ENCODE measurements at places on chromosomes 7 and 10.

- no peak for DNase-seq
Measured at GRCh38 chr10:98407744-98408241, 7.2 kb downstream of the PYROXD2 start.

DNA sequence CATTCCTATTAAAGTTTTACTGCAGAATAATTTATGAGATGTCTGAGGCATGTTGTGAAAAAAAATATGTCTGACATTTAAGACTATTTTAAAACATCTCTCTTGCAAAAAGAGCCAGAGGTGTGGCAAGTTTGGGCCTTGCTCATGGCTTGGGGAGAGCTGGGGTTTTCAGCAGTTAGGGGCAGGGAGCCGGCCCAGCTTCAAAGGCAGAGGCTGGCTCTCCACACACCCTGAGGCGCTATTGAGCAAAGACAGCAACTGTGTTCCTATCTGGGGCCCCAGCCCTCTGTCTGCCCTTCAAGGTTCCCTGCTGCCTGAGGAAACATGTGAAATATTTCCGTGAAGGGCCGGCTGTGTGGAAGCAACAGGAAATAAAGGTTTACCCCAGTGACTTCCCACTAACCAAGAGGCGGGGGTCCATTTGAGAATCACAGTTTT is 94.0 kb downstream of the SORBS1 start:
- DNase-seq, result no peak

DNA sequence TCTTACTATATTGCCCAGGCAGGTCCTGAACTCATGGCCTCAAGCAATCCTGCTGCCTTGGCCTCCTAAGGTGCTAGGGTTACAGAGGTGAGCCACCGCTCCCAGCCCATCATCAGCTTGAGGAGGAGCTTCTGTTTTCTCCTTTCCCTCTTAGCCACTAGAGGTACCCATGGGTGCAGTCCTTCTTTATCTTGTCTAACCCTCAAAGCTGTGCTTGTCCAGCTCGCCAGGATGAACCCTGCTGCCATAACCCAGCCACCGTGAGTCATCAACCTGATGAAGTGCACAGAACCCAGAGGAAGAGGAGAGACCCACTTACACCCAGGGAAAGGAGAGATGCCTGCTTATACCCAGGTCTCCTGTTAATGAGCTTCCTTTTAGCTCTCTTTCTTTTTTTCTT is 133.4 kb downstream of the CUL2 start:
- no peak for DNase-seq

DNA sequence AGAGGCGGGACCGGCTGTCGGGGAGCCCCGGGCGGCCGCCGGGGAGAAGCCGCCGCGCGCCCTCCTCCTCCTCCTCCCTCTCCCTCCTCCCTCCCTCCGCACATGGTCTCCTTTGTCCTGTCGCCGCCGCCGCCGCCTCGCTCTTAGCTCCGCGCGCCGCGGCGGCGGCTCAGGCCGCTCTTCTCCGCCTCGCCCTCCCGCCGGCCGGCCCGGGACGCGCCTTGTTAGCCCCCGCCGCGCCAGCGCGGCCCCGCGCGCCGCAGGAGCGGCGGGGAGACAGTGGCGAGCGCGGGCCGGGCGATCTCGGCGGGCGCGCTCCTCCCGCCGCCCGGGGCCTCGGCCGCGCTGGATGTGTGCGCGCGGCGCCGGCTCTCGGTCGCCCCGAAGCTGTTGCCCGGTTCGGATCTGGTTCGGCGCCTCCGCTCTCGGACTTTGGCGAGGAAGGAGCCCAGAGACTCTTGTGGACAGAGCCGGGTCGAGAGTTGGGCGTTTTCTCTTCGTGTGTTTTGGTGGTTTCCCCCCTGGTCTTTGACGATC is 437.4 kb upstream of the GALNT17 start:
- no peak for DNase-seq

- no peak for DNase-seq
Measured at GRCh38 chr10:101797403-101798059, 14.3 kb upstream of the NPM3 start.

DNA sequence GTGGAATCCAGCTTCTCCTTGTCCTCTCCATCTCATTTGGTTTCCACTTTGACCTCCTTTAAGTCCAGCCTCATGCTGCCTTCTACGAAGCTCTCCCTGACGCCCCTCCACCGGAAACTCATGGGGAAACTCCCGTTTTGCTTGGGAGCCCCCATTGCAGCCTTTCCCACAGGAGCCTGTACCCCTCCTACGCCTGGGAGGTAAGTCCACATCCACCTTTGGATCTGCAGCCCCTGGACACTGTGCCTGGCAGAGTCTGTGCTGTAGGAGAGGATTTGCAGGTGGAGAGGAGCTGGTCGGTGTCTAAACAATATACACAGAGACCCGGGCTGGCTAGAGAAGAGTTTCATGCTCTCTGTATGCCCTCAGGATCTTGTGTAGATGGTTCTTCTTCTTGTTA is 296.1 kb downstream of the GLRX3 start:
- DNase-seq, result no peak

DNA sequence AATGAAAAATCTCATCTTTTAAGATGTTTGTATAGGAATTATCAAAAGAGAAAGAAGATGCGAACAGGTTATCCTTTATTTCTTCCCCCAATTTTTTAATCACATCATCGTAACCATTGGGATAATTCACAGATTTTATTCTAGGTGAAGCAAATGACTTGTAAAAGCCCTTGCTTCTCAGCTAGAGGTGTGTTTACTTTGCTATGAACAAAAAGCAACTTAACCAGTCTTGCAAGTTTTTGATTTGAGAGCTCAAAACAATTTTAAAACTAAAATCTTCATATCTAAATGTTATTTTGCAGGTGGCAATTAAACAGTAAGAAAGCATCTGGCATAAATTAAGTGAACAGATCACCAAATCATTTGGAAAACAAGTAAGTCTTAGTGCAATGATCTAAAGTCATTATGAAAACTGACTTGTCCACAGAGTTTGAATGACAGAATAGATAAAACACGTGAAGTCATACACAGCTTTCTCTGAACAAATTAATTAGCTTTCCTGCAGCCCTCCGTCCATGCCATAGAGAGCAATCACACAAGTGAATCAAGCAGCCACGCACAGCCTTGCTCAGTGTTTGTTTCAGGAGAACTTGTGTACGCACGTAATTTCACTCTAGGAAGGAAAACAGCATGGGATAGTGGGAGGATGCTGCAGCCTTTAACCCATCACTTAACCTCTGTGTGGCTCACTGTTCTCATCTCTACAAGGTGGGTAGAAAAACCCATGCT is 85.0 kb upstream of the ZNF800 start:
- no peak for DNase-seq

DNA sequence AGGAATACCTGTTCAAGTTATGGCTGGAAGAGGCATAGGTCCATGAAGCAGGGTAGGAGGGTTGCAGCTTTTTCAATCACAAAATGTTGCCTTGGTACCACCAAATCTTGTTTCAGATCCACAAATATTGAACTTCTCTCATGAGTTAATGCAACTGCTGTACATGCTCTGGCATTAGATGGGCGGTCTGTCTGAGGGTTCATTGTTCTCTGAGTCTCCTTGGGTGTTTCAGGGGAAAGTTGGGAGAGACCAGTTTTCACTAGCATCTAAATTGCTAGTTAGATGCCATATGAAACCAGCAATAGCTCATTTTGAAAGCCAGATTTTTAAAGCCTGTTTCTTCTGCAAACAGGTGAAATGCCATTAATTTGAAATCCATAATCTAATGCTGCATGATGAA is 27.8 kb upstream of the ELMO1 start:
- no peak for DNase-seq

- no peak for DNase-seq
Measured at GRCh38 chr7:100358027-100358856, at the start of gene PILRB. PILRB (plus strand) TSS chr7:100358117; CDS start chr7:100358303, 186 bp downstream.

GRCh38 chr10:102285133-102285532 is 39.8 kb downstream of the GBF1 start:
- DNase-seq, result no peak

GRCh38 chr7:104382616-104383015 is 54.2 kb downstream of the LHFPL3 start:
- DNase-seq, result no peak

GRCh38 chr7:45687721-45688120 is 113.6 kb downstream of the ADCY1 start:
- no peak for DNase-seq

- DNase-seq, result no peak
Measured at GRCh38 chr7:101634196-101634717, 5.2 kb upstream of the MYL10 start.

GRCh38 chr7:32427769-32428291 is 62.4 kb downstream of the LSM5 start:
- peak; percentile 35 for DNase-seq

DNA sequence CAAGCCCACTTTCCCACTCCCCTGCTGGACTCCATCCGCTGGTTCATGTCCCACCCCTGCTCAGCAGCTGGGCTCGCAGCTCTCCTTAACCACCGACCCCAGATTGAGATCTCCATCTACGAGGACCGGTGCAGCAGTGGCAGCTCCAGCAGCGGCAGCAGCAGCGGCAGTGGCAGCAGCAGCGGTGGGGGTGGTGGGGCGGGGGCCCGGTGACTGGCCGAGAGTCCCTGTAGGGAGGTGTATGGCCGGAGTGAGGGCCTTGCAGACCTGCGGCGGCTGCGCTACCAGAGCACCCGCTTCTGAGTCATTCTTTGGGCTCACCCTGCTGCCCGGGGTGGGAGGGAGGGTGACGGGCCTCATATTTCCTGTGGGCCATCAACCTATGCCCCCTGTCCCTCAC is 15.8 kb downstream of the GOLGA7B start:
- DNase-seq, result no peak

DNA sequence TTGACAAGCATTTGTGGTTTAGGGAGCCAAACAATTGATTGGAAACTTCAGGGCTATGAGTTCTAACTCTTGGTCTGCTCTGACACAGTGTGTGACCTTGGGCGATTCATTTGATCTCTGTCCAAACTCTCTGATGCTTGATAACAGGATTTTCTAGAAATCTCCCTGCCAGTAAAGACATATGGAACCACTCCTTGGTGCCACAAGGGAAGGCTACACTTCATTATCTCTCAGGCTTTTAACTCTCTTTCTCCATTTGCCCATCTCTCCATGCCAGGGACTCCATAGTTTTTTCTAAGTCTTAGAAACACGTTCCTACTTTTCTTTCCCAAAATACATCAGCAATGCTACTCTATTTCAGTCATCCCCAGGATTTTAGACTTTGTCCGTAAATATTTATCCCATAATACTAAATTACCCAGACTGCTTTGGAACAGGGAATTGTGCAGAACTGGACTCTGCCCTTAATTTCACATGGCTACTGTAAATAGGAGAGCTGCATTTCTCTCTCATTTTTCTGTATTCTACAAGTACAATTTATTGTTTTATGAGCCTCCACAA is 488.2 kb downstream of the SUGCT start:
- no peak for DNase-seq

- DNase-seq, result no peak
Measured at GRCh38 chr10:48976196-48976595, 36.6 kb upstream of the LRRC18 start.

GRCh38 chr7:27200761-27201579 is 1.1 kb upstream of the HOXA13 start:
- DNase-seq, result no peak

- DNase-seq, result no peak
Measured at GRCh38 chr10:4170633-4171314, 385.8 kb upstream of the KLF6 start.

- no peak for DNase-seq
Measured at GRCh38 chr7:64320547-64321513, 7.1 kb downstream of the ZNF736 start.

GRCh38 chr7:147915781-147916180 is 674.8 kb upstream of the C7orf33 start:
- no peak for DNase-seq

GRCh38 chr7:96248405-96248804 is 73.5 kb downstream of the SLC25A13 start:
- no peak for DNase-seq

DNA sequence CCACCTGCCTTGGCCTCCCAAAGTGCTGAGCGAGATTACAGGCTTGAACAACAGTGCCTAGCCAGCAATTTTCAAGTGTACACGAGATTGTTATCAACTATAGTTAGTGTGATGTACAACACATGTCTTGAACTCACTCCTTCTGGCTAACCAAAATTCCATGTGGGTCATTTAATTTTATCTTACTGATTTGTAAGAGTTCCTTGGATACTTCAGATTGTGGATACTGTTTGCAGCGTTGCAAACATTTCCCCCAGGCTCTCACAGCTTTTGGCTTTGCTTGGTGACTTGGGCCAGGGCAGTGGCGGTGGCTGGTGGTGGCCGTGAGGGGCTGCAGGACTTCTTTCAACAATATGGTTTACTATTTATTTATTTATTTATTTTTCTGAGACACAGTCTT is 8.5 kb upstream of the TMEM270 start:
- DNase-seq, result no peak

DNA sequence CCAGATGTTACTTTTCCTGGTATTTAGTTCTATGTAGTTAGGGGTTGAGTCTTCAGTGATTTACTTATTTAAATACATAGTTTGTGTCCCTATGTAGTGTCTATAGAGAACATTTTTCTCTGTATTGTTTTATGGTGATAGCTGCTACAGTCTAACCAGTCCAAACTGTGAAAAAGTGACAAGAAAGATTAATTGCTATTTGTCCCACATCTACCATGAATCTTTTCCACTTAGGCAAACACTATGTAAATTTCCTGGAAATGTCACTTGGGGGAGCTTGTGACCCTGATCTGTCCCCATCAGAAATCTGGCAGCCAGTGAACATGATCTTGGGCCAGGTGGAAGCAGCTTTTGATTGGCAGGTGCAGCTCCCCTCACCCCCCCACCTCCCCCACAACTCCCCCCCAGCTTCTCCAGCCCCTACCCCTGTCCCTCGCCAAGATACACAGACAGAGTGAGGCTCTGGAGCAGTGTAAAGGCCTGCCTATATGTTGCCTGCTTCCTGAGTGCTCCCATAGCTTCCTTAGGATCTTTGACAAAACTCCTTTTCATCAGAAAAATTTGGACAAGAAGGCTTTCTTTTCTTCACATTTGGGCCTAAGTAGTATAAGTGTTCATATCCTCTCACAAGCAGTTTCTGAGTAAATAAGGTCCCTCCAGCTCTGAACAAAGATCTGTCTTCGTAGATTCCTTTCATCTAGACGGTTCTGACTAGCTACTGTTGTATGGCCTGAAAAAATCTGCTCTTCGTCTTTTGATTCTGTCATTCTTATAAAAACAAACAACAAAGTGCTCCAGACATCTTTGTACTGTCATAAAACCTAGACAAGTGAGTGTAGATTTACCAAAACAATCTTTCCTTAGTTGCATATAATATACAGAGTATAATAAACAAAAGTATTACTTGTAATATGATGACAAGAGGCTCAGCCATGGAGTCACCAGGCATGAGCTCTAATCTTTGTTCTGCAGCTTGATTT is 31.5 kb upstream of the SLC13A1 start:
- no peak for DNase-seq

DNA sequence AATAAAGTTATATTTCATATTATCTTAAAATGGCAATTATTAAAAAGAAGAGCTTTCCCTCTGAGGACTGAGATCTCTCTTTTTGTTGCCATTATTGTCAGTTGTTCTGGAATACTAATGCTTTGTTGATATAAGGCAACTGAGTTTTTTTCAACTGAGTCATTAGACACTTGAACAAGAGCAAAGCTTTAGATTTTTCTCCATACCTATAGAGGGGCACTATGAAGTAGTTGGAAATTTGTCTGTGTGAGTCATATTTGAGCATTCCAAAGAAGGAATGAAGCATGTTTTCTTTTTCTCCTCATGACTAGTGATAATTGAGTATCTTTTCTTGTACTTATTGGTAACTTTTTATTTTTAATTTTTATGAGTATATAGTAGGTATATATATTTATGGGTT is 24.5 kb downstream of the RPA3 start:
- no peak for DNase-seq

GRCh38 chr7:112757337-112757736 is 32.9 kb downstream of the TMEM168 start:
- DNase-seq, result no peak

- no peak for DNase-seq
Measured at GRCh38 chr7:78734626-78735025, 718.8 kb downstream of the MAGI2 start.

Data from NCI-H2107 (cell line).